NCI-H1417 (cell line): ENCODE measurements at places on chromosomes 7 and 10.
A peak's percentile ranks its signal among the peaks of the same experiment; 100 is the strongest.

DNA sequence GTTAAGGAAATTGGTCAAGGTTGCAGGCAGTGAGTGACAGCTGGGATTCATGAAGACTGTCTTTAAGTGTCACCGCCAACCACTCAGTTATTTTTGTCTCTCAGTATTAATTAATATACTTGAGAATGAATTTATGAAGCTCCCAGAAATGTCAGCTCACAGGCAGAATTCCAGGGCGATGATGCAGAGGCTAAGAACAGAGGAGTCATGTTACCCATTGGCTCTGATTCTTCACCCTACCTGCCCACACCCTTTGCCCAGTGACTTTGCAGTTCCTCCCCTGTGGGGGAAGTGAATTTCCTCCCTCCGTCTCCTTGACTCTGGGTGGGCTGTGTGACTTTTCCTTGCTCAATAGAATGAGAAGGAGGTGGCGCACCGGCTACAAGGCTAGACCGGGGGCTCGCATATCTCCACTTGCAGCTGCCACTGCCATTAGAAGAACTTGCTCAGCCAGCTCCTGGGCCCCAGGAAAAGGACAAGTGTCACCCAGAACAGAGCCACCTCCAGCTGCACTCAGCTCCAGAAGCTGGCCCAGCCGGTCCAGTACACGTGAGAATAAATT lies 157.1 kb upstream of the PRKCQ start:
- DNase-seq: peak; percentile 4

DNA sequence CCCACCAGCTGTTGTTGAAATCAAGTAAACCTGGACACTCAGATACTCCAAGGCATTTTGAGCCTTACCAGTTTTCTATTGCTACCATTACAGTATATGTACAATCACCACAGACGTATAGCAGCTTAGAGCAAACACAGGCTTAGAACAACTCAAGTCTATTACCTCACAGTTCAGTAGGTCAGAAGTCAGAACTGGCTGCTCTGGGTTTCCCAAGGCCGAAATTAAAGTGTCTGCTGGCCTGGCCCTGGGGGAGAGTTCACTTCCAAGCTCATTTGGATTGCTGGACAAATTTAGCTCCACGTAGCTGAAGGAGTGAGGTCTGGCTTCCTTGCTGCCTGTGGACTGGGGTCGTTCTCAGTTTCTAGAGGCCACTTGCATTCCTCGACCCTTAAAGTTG lies 260.1 kb upstream of the LRRN3 start:
- no peak for DNase-seq

DNA sequence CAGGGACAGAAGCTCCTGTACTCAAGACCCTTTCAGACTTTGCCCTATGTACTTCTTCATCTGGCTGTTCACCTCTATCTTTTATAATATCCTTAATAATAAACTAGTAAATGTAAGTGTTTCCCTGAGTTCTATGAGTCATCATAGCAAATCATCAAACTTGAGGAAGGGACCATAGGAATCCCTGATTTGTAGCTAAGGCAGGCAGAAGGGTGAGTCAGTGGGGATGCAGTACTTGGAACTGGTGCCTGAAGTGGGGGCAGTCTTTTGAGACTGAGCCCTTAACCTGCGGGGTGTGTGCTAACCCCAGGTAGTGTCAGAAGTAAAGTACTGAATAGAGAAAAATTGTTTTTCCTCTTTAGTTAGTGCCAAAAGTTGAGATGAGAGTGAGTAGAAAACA lies 6.2 kb upstream of the TMEM243 start:
- DNase-seq: no peak

GRCh38 chr10:10788761-10789160 lies 228.9 kb upstream of the CELF2 start:
- no peak for DNase-seq

DNA sequence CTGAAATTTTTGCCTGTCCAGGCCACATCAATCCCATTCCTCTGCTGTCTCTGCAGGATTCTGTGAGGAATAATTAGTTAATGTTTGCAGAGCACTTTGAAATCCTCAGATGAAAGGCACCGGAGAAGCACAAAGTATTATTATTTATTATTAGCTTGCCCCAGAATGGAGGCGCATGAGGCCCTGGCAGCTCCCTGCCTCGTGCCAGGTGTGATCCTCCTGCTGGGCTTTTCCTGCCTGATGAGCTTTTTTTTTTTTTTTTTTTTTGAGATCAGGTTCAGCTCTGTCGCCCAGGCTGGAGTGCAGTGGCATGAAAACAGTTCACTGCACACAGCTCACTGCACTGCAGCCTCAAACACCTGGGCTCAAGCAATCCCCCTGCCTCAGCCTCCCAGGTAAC lies 65.2 kb downstream of the TCF7L2 start:
- DNase-seq: peak; percentile 89

DNA sequence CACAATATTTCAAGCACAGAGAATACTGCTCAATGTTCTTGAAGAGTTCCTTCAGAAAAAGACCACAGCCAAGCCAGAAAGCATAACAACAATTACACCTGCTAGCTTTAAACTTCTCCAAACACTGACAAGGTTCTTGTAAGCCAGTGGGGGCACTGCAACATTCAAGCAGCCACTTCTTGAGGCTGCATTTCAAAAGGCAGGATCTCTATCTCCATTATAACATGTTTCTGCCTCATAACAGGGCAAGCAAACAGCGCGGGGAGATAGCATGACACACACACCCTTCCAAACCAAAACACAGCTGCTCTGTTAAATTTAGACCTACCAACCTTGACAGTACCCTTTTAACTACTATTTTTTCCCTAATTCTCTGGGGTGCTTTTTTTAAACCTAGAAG lies 30.8 kb downstream of the CHCHD3 start:
- DNase-seq: peak; percentile 69

DNA sequence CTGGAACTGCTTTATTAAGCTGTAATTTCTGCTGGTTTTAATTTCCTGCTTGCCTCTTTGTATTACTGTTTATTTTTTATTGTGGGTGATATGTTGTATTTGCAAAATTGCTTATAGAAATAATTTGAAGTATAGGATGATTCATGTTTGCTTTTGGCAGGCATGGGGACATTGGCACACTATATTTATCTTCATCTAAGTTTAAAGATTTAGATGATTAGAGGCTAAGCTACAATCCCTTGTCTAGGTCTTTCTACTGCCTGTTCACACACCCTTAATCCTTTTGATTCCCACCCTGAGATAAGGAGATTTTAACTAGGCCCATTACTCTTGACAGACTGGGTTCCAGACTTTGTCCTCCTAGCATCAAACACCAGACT lies 182.8 kb upstream of the KAT6B start:
- DNase-seq: no peak

- no peak for DNase-seq
Observed at GRCh38 chr7:102046373-102047117, 229.1 kb downstream of the CUX1 start.

DNA sequence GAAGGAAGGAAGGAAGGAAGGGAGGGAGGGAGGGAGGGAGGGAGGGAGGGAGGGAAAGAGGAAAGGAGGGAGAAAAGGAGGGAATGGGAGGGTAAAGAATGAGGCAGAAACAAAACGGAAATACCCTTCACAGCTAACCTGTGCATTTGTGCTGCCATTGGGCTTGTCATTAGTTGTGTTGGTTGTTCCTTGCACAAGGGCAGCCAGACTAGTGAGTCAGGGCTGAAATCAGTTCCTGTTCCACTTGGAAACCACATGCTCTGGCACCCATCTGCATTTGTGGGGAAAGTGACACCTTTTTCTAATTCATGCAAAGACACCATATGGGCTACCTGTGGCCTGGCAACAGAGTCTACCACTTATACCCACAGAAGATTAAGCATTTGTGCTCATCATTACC lies 1004.0 kb upstream of the C7orf33 start:
- no peak for DNase-seq
